ENCODE measurements at places on chromosomes 7 and 10.

- DNase-seq, result no peak
Observed at GRCh38 chr10:70974351-70974901, 86.1 kb upstream of the PCBD1 start.

GRCh38 chr10:74189999-74190421 is 39.0 kb downstream of the ADK start:
- DNase-seq, result no peak

GRCh38 chr7:44336491-44336890 is 11.1 kb upstream of the CAMK2B start:
- no peak for DNase-seq

- no peak for DNase-seq
Observed at GRCh38 chr10:120897343-120897742, 46.2 kb downstream of the WDR11 start.

All from COR-L47 (cell line).